ENCODE measurements at places on chromosomes 1 and 21.

GRCh38 chr21:44901391-44902074 is 19.2 kb downstream of the ITGB2 start:
- DNase-seq, result no peak

DNA sequence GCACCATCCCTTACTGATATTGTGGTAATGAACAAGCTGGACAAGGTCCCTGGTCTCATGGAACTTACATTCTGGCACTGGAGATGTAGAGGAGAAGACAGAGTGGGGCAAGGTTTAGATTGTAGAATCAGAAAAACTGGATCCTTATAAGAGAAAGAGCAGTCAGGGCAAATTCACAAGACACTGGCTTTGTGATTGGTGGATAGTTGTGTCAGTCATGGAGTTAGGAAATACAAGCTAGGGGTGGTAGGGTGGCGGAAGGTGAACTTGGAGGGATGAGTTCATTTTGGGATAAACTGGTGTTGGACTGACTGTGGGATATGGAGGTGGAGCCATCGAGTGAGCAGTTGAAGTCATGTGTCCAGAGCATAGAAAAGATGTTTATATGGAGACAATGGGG is 3.7 kb upstream of the TLR5 start:
- DNase-seq, result no peak

DNA sequence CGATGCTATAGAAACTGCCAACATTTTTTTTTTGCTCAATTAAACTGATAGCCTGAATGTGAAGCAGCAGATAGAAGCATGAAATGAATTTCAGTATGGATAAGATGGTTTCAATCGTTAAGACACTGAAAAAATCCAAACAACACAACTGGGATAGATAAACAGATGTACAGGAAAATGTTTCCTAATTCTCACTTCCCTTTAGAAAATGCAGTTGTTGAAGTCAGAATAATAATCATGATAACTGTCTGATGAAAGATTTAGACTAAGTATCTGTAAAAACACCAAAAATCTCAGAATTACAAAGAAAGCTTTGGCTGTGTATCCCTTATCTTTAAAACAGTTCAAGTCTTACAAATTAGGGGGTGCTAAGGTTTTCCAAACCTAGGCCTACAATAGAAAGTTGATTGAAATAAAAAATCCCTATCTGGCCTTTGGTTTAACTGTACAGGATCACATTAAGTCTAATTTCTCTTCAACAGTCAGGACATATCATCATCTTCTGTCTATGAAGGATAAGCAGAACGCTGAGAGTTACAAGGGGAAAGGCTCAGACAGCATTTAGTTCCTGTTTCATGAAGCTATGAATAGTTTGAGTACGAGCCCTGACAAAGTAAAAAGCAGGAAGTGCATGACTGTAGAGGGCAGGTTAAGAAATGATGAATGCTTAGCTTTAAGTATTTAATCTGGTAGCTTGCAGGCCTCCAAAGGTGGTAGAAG is 203.2 kb downstream of the APP start:
- no peak for DNase-seq

GRCh38 chr21:26273686-26274313 is 103.2 kb upstream of the APP start:
- no peak for DNase-seq

GRCh38 chr1:246096356-246096755 is 410.7 kb downstream of the SMYD3 start:
- DNase-seq, result no peak

DNA sequence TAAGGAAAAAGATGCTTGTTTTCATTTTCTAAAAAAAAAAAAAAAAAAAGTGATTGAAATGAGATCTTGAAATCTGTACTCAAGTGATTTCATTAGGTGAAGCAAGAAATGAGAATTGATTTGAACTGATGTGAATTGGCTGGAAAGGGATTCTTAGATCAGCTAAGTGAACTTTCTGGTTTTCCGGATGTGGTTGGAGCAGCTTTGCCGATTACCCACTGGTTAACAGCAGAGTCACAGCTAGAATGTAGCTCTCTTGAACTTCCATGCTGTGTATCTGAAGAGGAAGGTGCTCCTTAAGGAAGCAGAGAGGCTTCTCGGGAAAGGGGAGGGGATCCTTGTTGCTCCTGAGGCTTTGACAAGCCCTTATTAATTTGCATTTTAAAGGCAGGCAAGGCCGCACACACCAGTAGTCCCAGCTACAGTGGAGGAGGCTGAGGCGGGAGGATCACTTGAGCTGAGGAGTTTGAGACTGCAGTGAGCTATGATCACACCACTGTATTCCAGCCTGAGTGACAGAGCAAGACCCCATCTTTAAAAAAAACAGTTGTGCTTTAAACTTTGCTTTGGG is 28.7 kb upstream of the PWP2 start:
- no peak for DNase-seq

- DNase-seq, result no peak
Measured at GRCh38 chr1:7555391-7556185, 215.5 kb upstream of the VAMP3 start.

DNA sequence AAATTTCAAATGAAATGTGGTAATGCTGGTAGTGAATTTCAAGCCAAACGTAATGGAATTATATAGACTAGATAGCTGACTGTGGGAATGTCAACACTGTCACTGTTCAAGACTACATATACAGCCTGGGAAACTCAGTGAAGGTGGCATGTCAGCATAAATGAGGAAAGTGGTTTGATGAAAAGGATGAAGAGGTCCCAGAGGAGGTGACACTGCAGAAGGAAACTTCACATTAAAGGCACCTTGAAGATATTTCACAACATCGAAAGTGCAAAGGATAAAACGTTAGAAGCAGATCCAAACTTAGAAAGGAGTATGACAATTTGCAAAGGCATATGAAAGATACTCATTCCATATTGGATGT is 25.7 kb downstream of the MAPKAPK2 start:
- DNase-seq, result no peak

Data from SHP77 (cell line).